Breast epithelium (tissue), 4 donors: ENCODE measurements at places on chromosomes 2 and 18. TPM values are rescaled to one million over a fixed set of nuclear protein-coding genes. Genes with fewer than 3 reads are reported as not detected.

The RGPD4 gene
- total RNA-seq, result not detected

DNA sequence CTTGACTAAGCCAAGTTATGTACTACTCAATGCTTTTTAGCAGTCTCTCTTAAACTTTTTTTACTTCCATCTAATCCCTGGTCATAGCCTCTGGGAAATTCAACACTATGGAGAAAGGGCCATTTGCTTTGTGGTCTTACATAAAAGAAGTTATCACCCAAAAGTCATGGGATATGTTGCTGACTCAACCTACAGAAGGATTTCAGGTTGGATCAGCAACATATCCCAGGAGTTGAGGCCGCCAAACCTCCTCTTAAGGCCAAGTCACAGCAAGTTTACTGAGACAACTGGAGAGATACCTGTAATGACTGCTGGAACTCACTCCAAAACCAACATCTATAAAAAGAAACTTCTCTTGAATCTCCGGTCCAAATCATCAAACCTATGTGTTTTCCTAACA, 141.1 kb downstream of the IRS1 start:
- DNase-seq, result no peak

- no peak for DNase-seq
These were observed 92.4 kb downstream of the KLHL29 start for GRCh38 chr2:23477392-23477791.

- DNase-seq, result no peak
These were observed 99.0 kb downstream of the MGAT5 start for GRCh38 chr2:134352844-134353243.

- DNase-seq, result no peak
These were observed 475.8 kb upstream of the SLC39A10 start for GRCh38 chr2:195181059-195181705.

DNA sequence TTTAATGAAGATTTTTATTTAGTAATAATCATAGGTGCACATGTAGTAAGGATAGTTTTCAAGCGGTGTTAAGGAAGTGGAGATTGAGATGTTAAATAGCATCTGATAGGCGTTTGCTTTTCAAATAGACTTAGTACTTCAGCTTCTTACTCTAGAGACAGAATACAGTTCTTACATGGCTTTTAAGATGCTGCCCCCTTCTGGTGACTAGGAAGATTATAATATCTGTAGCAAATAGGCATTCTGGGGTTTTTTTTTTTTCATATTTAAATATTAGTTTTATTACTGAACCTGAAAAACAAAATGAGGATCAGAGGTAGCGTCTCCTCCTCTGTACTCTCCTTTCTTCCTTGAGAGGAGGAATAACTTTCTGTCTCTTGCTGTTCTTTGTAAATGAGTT, 100.2 kb downstream of the AGAP1 start:
- DNase-seq, result no peak

DNA sequence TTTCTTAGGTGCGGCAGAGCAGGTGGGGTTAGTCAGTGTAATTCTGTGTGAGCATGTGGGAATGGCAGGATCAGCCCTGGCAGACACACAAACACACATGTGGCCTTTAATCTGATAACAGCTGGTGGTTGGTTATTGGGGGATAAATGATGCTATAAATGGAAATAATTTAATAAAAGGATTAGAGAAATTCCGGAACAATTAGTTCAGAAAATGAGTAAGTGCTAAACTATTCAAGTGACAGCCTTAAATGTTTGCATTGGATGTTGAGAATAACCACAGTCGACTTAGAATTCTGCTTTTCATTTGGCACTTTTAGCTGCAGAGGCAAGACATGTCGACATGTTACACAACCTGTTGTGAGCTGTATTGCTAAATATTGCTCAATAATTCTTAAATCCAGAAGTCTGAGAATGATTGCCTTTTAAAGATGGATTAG, 7.2 kb downstream of the SMYD1 start:
- no peak for DNase-seq
